Foreskin fibroblast (primary cell): ENCODE measurements at places on chromosomes 7 and 10.

GRCh38 chr7:106278695-106279094 is 6.1 kb downstream of the NAMPT start:
- no peak for DNase-seq

DNA sequence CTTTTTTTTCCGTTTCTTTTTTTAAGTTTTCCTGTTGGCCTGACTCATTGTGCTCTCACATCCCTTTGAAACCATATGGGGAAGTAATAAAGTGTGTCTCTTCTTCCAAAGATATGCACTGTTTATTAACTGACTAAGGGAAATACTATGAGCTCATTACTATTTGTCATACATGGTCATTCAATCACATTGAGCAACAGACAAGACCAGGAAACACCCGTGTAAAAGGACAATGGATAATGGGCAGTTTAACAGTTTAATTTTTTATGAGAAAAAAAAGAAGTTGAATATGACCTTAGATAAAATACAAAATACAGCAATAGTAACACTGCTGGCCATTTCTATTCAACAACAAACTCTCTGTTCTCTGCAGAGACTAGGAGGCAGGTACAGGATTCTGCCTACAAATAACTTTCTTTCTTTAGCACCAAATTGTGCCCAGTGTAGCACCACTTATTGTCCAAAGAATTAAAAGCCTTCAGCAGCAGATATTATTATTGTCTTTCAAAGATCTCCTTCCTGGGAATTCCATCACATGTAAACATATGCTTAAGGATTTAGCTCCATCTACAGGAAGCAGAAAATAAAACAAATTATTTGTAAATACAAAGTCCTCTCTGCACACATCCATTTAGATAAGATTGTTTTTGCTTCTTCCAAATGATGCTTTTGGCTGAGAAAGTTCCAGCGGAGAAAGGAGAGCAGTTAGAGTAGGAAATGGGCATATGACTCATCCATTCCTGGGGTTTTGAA is 55.0 kb upstream of the AKR1E2 start:
- DNase-seq: peak; percentile 93

- no peak for DNase-seq
Observed at GRCh38 chr7:114341648-114342047, 73.0 kb upstream of the FOXP2 start.

DNA sequence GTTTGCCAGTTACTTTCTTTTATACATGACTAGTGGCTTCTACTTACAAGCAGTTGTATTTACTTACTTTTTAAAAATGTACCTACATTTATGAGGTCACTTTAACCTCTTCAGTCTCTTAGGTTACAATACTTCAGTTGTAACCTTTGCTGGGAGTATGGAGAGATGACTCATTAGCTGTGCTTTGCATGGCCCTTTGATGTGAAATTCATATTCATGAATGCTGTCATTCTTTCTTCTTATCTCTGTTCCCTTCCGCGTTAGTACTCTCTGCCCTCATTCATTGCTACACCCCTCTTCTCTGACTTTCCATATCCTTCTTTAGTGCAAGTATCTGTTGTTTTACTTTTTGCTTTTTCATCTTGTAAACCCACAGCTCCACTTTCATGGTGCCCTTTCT is 164.3 kb downstream of the BMPER start:
- DNase-seq: no peak

- no peak for DNase-seq
Observed at GRCh38 chr10:132037676-132037975, 28.1 kb upstream of the JAKMIP3 start.

GRCh38 chr7:21616091-21616490 is 73.3 kb downstream of the DNAH11 start:
- no peak for DNase-seq

- DNase-seq: no peak
Observed at GRCh38 chr10:64732372-64732957, 1211.3 kb downstream of the REEP3 start.
